ENCODE measurements at places on chromosomes 7 and 10.

DNA sequence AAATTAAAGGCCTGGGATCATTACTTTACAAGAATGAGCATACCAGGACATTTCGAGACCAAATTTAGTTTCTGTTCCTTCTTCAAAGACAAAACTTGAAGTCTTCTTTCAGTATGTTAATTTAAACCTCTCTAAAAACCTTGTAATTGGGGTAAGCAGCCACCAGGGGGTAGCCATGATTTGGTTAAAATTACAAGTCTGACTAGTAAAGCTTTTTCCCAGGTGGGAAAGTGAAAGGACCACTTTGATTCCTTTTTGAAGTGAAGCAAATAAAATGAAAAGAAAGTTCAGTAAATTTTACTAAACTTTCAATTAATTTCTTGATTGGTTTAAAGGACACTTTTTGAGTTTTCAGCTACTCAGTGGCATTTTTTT, 294.3 kb downstream of the BBS9 start:
- DNase-seq: no peak
- no peaks in the 10 kb centered on the region for H3K36me3 ChIP-seq

DNA sequence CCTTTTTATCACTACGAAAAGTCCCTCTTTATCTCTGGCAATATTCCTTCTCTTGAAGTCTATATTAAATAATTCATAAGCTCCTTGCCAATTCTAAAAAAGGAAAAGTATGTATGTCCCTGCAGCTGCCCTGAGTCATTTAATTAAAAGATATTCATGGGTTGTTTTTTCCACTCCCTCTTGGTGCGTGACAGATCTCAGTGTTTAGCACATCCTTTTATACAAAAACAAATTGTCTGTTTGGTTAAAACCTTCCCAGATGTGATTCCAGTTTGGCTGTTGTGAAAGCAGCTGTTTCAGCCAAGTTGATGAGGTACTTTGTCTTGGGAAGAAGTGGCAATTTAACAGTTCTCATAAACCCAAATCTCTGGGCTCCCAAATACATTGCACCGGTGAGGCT, 33.8 kb upstream of the PRLHR start:
- no peak overlapping the region for H3K4me3 ChIP-seq
- no peaks in the 10 kb centered on the region for H3K27me3 ChIP-seq
- no peak for DNase-seq
- H3K4me1 ChIP-seq: no peaks in the 10 kb centered on the region
- no peak overlapping the region for H3K27ac ChIP-seq

DNA sequence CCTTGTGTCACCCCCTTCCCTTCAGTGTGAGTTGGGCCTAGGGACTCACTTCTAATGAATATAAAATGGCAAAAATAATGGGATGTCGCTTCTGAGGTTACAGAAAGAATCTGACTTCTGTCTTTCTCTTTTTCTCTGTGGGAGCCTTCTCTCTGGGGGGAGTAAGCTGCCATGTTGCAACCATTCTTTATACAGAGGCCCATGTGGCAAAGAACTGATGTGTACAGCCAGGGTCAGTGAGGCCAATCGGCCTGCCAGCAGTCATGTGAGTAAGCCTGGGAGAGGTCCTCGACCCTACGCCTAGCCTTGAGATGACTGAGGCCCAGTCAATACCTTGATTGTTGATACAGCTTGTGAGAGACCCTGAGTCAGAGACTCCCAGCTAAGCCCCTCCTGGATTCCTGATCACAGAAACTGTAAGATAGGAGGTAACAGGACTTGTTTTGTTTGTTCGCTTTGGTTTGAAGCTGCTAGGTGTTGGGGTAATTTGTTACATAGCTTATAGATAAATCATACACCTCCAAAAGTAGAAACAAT, 1.7 kb downstream of the TCAF1 start:
- no peak for DNase-seq
- no peaks in the 10 kb centered on the region for H3K27me3 ChIP-seq

DNA sequence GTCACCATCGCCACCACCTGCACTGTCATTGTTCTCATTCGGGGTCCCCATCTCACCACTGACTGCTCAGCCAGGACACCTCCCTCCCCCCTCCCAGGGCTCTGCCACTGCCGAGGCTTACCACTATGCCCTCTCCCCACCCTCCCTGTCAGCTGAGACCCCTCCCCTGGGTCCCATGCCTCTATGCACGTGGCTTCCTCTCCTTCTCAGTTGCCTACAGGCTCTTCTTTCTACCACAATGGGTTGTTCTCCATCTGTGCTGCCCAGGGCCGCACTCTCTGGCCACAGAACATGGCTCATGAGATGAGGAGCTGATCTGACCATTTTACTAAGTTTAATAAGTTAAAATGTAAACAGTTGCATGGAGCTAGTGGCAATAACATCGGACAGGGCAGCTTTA, 16.1 kb upstream of the EN2 start:
- no peak overlapping the region for H3K27ac ChIP-seq
- H3K27me3 ChIP-seq: peaks cover 52% of the 10 kb centered on the region
- no peaks in the 10 kb centered on the region for H3K36me3 ChIP-seq
- no peak overlapping the region for H3K4me3 ChIP-seq

DNA sequence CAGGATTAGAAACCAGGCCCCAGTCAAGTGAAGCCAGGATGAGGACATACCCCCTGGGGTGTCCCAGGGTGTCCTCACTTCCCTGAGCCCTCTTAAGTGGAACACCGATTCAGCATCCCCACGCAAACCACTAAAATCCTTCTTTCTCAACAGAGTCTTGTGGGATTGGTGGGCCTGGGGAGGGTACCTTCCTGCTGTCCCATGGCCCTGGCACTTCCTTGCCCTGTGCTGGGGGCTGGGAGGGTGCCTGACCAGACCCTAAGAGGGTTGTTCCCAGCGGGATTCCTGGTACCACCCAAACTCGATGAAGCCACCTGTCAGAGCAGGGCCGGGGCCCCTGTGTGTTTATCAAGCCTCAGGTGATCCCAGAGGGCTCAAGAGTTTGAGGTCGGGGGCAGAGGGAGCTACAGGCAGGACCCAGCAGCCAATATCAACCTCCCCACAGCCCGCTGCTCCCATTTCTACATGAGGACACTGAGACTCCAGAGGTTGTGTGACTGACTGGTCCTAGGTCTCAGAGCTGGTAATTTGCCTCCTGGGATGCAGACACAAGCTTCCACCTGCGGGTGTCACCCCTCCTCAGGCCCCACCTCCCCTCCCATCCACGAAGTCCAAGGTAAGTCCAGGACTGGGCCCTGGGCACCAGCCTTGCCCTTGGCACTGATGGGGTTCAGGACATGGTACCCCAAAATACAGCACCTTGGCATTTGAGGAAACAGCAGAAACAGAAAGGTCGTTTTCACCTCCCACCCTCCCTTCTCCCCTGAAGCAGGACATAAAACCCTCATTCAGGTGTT, 31.4 kb downstream of the OAT start:
- H3K4me3 ChIP-seq: no peak overlapping the region
- H3K27ac ChIP-seq: no peak overlapping the region
- DNase-seq: no peak
- peaks cover 47% of the 10 kb centered on the region for H3K27me3 ChIP-seq

GRCh38 chr7:155756322-155756721, 55.9 kb downstream of the SHH start:
- H3K27me3 ChIP-seq: no peaks in the 10 kb centered on the region
- peaks cover 17% of the 10 kb centered on the region for H3K4me1 ChIP-seq
- no peaks in the 10 kb centered on the region for H3K36me3 ChIP-seq
- H3K27ac ChIP-seq: no peak overlapping the region
- DNase-seq: no peak

DNA sequence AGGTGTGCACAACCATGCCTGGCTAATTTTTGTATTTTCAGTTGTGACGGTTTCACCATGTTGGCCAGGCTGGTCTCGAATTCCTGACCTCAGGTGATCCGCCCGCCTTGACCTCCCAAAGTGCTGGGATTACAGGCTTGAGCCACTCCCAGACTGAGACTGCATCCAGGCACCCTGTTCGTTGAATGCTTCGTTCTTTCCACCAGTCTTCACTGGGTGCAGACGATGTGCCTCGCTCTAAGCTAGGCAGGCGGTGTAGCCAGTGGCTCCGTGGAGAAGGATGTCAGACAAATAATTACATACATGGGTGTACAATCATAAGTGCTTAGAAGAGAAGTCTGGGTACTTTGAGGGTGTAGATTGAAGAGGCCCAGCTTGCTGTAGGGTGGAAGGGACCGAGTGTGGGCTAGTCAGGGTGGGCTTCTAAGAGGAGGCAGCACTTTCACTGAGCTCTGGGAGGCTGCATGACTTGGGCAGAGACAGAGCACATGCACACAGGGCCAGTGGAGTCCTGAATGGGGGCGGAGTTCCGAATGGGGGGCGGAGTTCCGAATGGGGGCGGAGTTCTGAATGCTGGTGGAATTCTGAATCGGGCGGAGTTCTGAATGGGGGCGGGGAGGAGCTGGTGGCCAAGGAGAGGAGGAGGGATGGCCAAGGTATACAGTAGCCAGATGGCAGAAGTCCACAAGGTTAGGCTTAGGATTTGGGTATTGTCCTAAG, 74.3 kb downstream of the COL26A1 start:
- H3K36me3 ChIP-seq: no peaks in the 10 kb centered on the region
- DNase-seq: no peak
- H3K4me1 ChIP-seq: peaks cover 3% of the 10 kb centered on the region
- H3K4me3 ChIP-seq: no peak overlapping the region

DNA sequence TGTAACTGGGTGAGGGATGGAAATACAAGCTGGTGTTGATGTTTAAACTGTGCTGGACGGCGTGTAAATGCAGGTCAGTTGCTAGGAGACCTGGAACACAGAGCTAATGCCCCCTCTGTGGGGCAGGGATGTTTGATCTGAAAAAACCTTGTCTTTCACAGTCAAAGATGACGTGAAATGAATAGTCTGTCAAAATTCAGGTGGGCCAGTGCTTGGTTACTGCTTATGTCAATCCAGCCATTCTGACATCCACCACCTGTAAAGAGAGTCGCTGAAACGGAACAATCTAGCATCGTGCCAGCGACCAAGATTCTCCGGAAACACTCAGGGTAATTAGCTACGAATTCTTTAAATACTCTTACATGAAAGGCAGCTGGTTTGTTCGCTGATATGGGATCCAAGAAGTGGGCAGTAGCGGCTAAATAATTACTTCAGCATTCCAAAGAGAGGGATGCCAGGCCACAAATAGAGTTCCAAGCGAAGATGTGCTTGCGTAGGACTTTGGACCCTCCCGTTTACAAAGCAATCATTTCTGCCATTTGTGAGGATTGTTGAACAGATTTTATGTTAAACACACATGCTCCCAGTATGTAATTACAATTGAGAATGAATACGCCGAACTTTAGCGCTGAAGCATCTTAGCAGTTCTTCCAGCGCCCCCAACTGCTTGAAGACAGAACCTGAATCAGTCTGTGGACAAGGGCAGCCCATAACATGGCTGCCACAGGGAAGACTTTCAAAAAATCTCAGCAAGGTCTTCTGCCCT, 7.3 kb upstream of the ASB4 start:
- no peaks in the 10 kb centered on the region for H3K36me3 ChIP-seq
- H3K27ac ChIP-seq: no peak overlapping the region

- H3K4me1 ChIP-seq: peaks cover 4% of the 10 kb centered on the region
- H3K27ac ChIP-seq: no peak overlapping the region
- H3K36me3 ChIP-seq: no peaks in the 10 kb centered on the region
- H3K27me3 ChIP-seq: peaks cover 2% of the 10 kb centered on the region
Measured at GRCh38 chr7:5550831-5551230, 127.2 kb upstream of the TNRC18 start.

DNA sequence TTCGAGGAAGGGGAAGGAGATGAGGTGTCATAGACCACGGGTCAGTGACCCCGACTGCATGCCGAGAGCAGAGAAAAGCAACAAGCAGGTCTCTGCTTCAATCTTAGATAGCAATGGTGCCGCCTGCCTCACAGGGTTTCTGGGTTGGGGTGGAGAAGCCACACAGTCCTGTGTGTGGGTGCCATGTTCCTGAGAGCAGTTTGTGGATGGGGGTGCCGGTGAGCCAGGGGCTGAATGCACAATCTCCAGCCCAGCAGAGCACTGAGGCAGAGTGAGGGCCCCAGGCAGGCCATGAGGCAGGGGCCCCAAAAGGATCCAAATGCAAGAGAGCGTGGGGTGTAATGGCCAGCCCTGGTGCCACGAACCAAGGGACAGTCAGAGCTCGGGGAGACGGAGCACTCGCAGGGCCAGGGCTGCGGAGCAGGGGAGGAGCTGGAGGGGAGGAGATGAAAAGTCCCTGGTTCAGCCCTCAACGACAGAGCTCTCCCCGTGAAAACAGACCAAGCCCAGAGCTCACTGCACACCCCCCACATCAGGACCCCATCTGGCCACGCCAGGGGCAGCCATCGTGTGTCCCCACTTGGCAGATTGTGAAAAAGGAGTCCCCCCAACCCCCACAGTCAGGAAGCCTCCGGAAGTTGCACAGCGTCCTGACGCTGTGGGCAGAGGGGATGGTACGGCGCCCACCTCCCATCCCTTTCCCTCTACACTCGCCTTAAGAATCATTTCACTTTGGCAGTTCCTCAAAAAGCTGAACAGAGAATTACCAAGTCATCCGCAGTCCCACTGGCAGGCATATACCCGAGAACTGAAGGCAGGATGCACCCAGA, 19.9 kb downstream of the WDR86 start:
- no peak overlapping the region for H3K27ac ChIP-seq
- no peaks in the 10 kb centered on the region for H3K4me1 ChIP-seq
- no peaks in the 10 kb centered on the region for H3K27me3 ChIP-seq
- no peaks in the 10 kb centered on the region for H3K36me3 ChIP-seq

- H3K4me3 ChIP-seq: no peak overlapping the region
- no peaks in the 10 kb centered on the region for H3K4me1 ChIP-seq
- no peak for DNase-seq
- H3K27me3 ChIP-seq: no peaks in the 10 kb centered on the region
Measured at GRCh38 chr10:114379631-114380041, 24.7 kb downstream of the AFAP1L2 start.

DNA sequence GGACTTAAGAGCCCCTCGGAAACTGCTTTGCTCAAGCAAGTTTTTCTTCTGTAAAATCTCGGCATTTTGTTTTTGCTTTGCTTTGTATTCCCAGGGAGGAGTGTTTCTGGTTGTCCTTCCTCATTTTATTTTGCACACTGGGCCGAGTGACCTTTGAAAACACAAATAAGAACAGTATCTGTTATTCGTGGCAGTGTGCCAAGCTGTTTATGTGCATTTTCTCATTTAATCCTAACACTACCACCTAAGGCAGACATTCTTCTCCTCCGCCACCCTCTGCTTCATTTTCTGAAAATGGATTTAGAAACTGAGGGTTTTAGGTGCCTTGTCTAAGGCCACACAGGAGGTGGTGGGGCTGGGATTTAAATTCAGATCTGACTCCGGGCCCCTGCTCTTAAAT, 218.5 kb downstream of the TCF7L2 start:
- no peaks in the 10 kb centered on the region for H3K27me3 ChIP-seq
- no peak for DNase-seq
- no peak overlapping the region for H3K27ac ChIP-seq
- H3K4me1 ChIP-seq: no peaks in the 10 kb centered on the region
- H3K4me3 ChIP-seq: no peak overlapping the region

DNA sequence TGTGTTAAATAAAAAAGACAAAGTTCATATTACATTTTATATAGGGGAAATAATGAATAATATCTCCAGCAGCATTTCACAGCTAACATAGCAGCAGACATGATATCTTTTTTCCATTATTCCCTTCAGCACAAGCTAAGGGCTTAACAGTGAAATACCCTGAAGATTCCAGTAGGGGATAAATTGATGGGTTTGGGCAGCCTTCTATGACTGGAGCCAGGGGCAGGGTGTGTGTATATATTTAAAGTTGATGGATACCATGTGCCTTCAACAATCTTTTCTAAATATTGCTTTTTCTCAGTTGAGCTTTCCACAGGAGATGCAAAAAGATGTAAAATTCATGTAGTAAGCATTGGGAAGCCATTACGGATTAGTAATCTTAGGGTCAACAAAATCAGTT, 151.2 kb downstream of the MAGI2 start:
- no peak overlapping the region for H3K27ac ChIP-seq
- H3K36me3 ChIP-seq: no peaks in the 10 kb centered on the region
- no peak for DNase-seq
- no peaks in the 10 kb centered on the region for H3K4me1 ChIP-seq
- no peak overlapping the region for H3K4me3 ChIP-seq

- peaks cover 5% of the 10 kb centered on the region for H3K36me3 ChIP-seq
- no peak overlapping the region for H3K27ac ChIP-seq
- peaks cover 11% of the 10 kb centered on the region for H3K27me3 ChIP-seq
- H3K4me1 ChIP-seq: peaks cover 52% of the 10 kb centered on the region
Measured at GRCh38 chr7:101163279-101164070, 1.9 kb downstream of the VGF start.
